Activated T-cell treated with anti-CD3 and anti-CD28 coated beads, Interleukin-2, amount 50 U/mL, for 24 hours (primary cell): ENCODE measurements at places on chromosomes 5 and 9.

- no peaks in the 10 kb centered on the region for H3K36me3 ChIP-seq
- no peak overlapping the region for H3K27ac ChIP-seq
- H3K4me3 ChIP-seq: no peak overlapping the region
- DNase-seq: no peak
- H3K27me3 ChIP-seq: peaks cover 32% of the 10 kb centered on the region
These were observed 38.8 kb downstream of the MRPL36 start for GRCh38 chr5:1760656-1761452.

- no peaks in the 10 kb centered on the region for H3K36me3 ChIP-seq
- H3K4me1 ChIP-seq: no peaks in the 10 kb centered on the region
- H3K27me3 ChIP-seq: peaks cover 57% of the 10 kb centered on the region
- H3K27ac ChIP-seq: no peak within 1 kb of the TSS
- H3K4me3 ChIP-seq: no peak within 1 kb of the TSS
These were observed at the start of gene TMEM215 for GRCh38 chr9:32783168-32783891. TMEM215 (plus strand) TSS chr9:32783540; CDS start chr9:32784184, 644 bp downstream.

- peak overlapping the region; percentile 18 for H3K4me3 ChIP-seq
- H3K27ac ChIP-seq: peak overlapping the region; percentile 81
- peaks cover 84% of the 10 kb centered on the region for H3K4me1 ChIP-seq
- peaks cover 47% of the 10 kb centered on the region for H3K36me3 ChIP-seq
- no peak for DNase-seq
These were observed 5.1 kb downstream of the TMEM245 start for GRCh38 chr9:109114670-109115069.

GRCh38 chr9:14346811-14347405 is 33.0 kb upstream of the NFIB start:
- no peak overlapping the region for H3K4me3 ChIP-seq
- no peak for DNase-seq
- H3K27me3 ChIP-seq: peaks cover 49% of the 10 kb centered on the region
- no peaks in the 10 kb centered on the region for H3K36me3 ChIP-seq

- H3K36me3 ChIP-seq: no peaks in the 10 kb centered on the region
- no peak overlapping the region for H3K4me3 ChIP-seq
- H3K4me1 ChIP-seq: no peaks in the 10 kb centered on the region
- no peak overlapping the region for H3K27ac ChIP-seq
- peaks cover 56% of the 10 kb centered on the region for H3K27me3 ChIP-seq
These were observed 7.2 kb downstream of the GABBR2 start for GRCh38 chr9:98701576-98701975.

DNA sequence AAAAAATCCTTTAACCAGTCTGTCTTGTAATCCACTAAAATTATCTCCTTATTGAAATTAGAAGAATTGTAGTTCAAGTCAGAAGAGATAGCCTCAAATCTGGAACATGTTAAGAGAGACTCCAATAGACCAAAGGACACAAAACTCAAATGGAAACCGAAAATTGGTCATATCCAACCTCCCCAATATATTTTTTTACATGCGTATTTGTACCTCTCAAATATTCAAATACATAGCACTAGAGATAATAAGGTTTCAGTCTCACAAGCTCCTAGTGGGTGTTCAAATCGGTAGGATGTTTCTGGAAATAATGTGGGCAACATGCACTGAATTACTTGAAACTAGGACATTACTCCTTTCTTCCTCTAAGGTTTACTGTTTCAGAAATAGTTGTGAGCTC is 33.5 kb downstream of the EPB41L4A start:
- no peak for DNase-seq
- H3K27ac ChIP-seq: no peak overlapping the region
- no peaks in the 10 kb centered on the region for H3K4me1 ChIP-seq
- H3K36me3 ChIP-seq: no peaks in the 10 kb centered on the region
- H3K4me3 ChIP-seq: no peak overlapping the region
- H3K27me3 ChIP-seq: peaks cover 10% of the 10 kb centered on the region

DNA sequence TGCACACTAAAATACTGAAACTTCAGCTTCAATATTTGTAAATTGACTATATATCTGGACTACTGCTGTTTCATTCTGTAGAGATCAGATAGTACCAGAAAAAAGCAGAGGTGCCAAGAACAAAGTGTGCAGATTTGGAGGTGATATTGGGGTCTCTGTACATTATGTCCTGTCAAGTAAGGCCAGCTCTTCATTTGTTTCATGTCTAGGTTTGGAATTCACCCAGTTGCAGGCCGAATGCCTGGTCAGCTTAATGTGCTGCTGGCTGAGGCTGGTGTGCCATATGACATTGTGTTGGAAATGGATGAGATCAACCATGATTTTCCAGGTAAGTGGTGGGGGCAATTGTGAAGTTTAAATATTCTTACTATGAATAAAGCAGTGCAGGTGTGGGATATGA is 96.9 kb downstream of the NNT start:
- no peak overlapping the region for H3K4me3 ChIP-seq
- H3K36me3 ChIP-seq: peaks cover 86% of the 10 kb centered on the region
- no peak overlapping the region for H3K27ac ChIP-seq
- H3K4me1 ChIP-seq: peaks cover 4% of the 10 kb centered on the region

- no peak overlapping the region for H3K27ac ChIP-seq
- no peaks in the 10 kb centered on the region for H3K36me3 ChIP-seq
- no peak for DNase-seq
- no peaks in the 10 kb centered on the region for H3K27me3 ChIP-seq
- no peaks in the 10 kb centered on the region for H3K4me1 ChIP-seq
These were observed 535.3 kb upstream of the CYLC2 start for GRCh38 chr9:102459828-102460227.
